Cardiac ventricle fibroblast (primary cell): ENCODE measurements at places on chromosomes 13 and 19. TPM values are rescaled to one million over a fixed set of nuclear protein-coding genes. Genes with fewer than 3 reads are reported as not detected.

The VAV1 gene
- not detected in 2 replicates for total RNA-seq

The PRR22 gene
- total RNA-seq, result 0.37 and 0.98 TPM in 2 replicates

The SLC25A41 gene
- not detected in 2 replicates for total RNA-seq

The ZNF492 gene
- total RNA-seq, result 0.29 TPM in 1 of 2 replicates, not detected in the other

The SOX1 gene
- total RNA-seq, result not detected in 2 replicates

The ZNF486 gene
- 3.7 and 5.9 TPM in 2 replicates for total RNA-seq

The GNG14 gene
- not detected in 2 replicates for total RNA-seq
